ENCODE measurements at places on chromosomes 2 and 18.

DNA sequence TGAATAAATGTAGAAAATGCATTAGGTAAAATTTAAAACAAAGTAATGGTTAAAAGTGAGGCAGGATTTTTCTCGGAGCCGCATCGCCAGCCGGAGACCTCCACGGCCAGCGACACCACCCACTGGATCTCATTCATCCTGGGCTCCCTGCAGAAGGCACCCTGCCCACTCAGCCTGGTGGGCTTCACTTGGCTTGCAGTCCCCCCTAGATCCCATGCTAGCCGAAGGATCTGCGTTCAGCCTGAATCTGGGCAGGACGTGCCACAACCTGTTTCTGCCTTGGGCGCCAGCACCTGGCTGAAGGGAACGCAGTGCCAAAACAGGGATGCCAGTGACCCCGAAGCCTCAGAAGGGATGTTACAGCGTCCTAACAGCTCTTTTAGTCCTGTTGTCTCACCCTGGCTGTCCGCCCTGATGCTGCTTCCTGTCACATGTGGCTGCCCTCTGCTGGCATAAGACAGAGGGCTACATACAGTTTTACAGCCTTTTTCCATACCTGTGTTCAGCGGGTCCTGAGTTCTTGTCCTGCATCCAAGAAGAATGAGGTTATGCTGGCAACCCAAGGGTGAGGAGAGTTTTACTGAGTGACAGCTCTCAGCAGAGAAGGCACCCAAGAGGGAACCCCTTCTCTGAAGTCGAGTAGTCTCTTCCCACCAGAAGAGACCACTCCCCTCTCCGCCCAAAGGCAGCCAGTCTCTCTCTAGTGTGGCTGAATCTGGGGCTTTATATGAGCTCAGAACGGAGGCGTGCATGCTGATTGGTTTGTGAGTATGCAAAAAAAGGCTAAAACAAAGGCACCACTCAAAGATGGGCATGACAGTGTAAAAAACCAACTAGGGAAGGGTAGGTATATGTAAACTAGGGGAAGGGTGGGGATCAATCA, 173.1 kb upstream of the GYPC start:
- no peak for DNase-seq

GRCh38 chr2:96551605-96552314, 15.2 kb downstream of the ARID5A start:
- DNase-seq: no peak

- DNase-seq: no peak
Measured at GRCh38 chr2:136128366-136128765, 10.4 kb upstream of the CXCR4 start.

- no peak for DNase-seq
Measured at GRCh38 chr2:176589825-176590440, 320.7 kb downstream of the MTX2 start.

GRCh38 chr2:11118761-11119160, 36.5 kb upstream of the SLC66A3 start:
- DNase-seq: no peak

DNA sequence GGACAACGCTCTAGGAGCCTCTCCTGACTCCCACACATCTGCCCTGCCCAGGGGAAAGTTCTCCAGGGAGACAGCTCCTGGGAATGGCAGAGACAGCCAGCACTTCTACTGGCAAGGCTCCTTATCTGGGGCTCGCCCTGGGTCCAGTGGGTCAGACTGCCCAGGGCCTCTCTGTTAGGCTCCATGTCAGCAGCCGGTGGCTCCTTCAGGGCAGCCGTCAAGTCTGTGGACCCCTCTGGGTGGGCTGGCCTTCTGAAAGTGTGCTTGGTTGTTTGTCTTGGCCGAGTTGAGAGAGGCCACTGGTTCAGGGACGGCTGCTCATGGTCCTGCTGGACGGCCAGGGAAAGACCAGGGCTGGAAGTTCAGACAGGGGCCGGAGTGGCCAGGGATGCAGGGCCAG, 65.6 kb downstream of the RPIA start:
- no peak for DNase-seq

- DNase-seq: no peak
Measured at GRCh38 chr2:234869164-234869563, 82.7 kb upstream of the SH3BP4 start.

DNA sequence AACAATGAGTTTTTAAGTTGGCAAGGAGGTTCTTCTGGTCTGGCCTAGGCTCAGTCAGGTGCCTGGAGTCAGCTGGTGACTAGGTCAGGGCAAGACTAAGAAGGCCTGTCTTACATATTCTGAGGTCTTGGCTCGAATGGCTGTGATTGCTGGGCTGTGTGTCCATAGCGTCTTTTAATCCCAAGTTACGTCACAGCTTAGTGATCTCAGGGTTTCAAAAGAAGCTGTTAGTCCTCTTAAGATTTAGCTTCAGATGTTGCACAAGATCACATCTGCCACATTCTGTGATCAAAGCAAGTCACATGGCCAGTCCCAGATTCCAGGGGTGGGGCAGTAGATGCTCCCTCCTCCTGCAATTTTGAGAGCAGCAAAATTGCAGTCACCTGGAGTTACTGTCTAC, 61.3 kb downstream of the PKP4 start:
- no peak for DNase-seq

DNA sequence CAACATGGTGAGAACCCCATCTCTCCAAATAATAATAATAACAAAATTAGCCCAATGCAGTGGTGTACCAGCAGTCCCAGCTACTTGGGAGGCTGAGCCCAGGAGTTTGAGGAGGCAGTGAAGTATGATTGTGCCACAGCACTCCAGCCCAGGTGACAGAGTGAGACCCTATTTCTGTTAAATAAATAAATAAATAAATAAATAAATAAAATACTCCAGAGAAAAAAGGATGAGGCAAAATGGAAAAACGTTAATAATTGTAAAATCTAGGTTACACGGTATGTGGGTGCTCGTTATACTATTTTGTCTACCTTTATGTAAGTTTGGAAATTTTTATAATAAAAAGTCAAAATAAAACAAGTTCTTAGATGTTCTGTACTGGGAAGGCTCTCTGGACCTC, 8.6 kb upstream of the EMX1 start:
- no peak for DNase-seq

GRCh38 chr2:219125225-219125885, 35.3 kb downstream of the NHEJ1 start:
- no peak for DNase-seq

DNA sequence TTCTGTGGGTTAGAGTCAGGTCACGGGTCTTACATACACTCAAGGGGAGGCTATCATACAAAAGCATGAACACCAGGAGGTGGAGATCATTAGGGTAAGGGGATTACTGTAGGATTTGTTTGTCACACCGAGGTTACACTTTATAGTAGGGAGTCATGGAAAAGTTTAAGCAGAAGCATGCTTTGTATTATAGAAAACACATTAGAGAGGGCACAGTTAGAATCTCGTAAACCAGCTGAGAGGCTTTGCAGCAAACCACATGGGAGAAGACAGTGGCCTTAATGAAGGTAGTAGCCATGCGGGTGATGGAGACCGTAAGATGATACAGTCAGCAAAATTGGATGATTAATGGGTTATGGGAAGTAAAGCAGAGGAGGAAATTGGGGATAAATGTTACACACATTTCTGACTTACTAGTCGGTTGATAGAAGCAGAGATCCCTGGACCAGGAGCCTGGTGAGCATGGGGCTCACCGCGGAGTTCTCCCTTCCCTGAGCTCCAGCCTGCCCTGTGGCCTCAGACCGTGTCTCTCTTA, 75.6 kb downstream of the MAPRE2 start:
- no peak for DNase-seq

DNA sequence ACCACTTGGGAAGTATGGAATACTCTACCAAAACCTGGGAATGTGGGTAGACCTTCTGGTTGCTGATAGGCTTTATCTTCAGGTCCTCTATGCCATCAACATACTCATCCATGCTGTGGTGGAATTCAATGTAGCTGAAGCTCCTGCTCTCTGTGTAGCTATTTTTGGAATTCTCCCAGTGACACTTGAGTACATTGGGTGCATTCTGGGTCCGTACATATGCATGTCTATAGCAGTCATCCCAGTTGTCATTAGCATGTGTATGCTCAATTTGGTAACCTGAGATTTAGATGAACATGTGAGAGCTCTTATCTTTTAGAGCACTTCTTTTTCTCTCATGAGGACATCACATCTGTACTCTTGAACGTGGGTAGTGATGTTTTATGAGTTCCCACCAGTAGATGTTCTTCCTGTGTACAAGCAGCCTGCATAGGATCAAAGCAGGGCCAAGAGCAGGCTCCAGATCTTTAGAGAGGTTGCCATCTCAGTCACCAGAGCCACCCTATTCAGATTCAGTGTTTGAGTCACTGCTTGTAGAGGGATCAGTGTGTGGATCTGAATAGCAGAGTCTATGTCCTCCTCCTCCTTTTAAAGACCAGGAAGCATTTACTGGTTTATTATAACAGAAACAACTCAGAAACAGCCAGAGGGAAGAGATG, 65.9 kb downstream of the MGAT5 start:
- no peak for DNase-seq

DNA sequence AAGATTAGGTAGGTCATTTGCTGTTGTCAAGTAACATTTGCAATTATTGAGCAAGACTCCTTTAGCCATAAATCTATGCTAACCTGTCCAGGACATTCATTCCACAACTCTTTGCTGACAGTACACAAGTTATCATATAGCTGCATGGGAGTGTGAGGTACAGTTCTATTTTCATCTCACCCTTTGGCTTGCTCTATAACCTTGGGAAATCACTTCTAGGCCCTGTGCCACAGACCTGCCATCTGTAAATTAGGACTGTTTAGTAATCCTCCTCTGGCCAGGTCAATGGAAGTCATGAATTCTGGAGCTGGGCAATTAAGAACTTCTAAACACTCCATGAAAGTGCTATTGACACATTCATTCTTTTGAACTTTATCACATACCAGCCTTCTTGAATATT, 34.6 kb upstream of the PAIP2B start:
- DNase-seq: no peak

GRCh38 chr18:30342675-30343074, 699.9 kb downstream of the DSC3 start:
- DNase-seq: no peak

GRCh38 chr18:62566199-62566598, 43.4 kb downstream of the ZCCHC2 start:
- no peak for DNase-seq

DNA sequence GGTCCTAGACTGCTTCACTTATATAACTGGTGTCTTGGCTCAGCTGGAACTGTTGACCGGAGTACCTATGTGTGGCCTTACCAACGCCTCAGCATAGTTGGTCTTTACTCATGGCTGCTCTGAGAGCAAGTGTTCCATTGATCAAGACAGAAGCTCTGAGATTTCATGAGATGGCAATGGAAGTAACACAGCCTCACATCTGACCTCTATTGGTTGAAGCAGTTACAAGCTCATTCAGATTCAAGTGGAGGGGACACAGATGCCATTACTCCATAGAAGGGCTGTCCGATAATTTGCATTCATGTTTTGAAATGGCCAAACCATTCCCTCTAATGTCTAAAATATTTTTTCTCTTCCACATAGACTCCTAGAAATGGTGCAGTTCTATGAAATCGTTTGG, 46.4 kb upstream of the STK39 start:
- no peak for DNase-seq

GRCh38 chr2:102486941-102487702, 14.1 kb downstream of the SLC9A4 start:
- DNase-seq: no peak

GRCh38 chr18:6610466-6610865, 119.0 kb upstream of the ARHGAP28 start:
- no peak for DNase-seq

- no peak for DNase-seq
Measured at GRCh38 chr2:190404487-190404886, 3.7 kb upstream of the MFSD6 start.

GRCh38 chr2:236610991-236611821, 41.6 kb downstream of the ACKR3 start:
- no peak for DNase-seq

DNA sequence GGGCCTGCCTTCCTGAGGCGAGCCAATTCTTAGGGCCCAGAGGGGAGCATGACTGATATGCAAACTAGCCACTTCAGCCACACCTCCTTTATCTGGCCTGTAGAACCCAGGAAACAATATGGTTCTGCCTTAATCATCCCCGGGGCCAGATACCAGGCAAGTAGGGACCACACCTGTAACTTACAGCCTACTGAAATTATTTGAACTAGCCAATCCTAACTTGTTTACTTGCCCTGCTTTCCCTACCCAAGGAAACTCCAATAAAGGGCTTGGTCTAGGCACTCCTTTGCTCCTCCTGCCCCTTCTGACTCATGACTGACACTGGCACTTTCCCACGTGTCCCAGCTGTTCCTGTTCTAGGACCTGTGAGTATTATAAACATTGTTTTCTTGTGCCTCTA, 57.6 kb downstream of the MYOM1 start:
- DNase-seq: no peak

GRCh38 chr18:69725855-69726508, 221.7 kb downstream of the CD226 start:
- DNase-seq: no peak

DNA sequence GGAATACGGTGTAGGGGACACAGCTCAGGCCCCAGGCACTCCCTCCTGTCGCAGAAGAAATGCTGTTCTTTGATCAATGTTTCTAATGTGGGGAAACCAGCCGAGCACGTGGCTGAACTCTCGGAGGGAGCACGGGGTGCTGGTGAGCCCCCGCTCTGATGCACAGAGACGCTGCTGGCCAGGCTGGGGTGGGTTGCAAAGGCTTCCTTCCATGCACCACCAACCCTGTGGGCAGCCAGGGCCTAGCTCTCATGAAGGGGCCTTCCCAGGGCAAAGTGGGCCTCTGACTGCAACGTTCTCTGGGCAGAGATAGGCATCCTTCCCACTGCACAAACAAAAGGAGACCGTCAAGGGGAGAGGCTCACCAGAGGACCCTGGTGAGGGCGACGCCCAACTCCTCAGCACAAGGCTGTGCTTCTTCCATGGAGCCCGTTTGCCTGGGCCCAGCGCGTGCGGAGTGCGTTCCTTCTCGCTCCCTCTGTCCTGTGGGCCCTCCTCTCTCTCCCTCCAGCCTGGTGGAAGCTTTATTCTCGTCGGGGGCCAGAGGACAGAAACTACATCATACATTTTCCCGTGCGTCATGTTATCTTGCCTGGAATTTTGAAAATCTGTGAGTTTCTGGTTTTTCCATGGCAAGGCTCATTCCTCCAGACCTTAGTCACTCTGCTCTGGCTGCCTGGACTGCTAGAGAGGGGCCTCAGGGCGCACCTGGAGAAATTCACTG, 61.1 kb upstream of the SP3 start:
- DNase-seq: no peak

DNA sequence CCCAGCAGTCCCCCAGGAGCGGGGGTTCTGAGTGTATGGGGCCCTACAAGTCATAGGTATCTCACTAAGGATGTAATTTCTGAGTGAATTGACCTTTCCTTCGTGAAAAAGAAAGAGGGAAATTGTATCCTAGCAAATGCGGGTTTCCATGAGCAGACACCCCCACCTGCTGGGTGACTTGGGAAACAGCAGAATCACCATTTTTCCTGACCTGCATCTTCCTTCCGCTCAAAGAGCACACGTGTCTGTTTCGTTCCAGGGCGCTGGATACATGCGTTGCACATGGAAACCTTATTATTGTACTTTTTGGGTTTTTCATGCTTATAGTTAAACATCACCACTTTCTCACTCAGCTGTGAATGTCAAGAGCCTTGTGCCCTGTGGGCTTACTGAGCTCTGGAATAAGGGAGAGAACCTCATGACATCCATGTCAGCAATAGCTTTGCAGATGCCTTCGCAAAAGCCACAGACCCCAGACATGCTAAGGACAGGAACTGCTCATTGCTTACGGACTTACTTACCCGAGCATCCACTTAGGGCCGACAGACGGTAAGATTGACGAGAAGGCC, 132.8 kb downstream of the TPO start:
- DNase-seq: no peak

- DNase-seq: no peak
Measured at GRCh38 chr2:85684380-85684779, 9.8 kb upstream of the GNLY start.

GRCh38 chr2:234858145-234858544, 93.7 kb upstream of the SH3BP4 start:
- no peak for DNase-seq
